Fibroblast of villous mesenchyme (primary cell): ENCODE measurements at places on chromosomes 4 and X. TPM values are rescaled to one million over a fixed set of nuclear protein-coding genes. Genes with fewer than 3 reads are reported as not detected.
A peak's percentile ranks its signal among the peaks of the same experiment; 100 is the strongest.

- no peak for DNase-seq
Measured at GRCh38 chr4:152633118-152633517, 46.7 kb downstream of the TMEM154 start.

- no peak for DNase-seq
Measured at GRCh38 chr4:180430283-180430682, 1812.9 kb upstream of the TENM3 start.

Gene APLN
- total RNA-seq: under 0.01 TPM in 2 replicates

- no peak for DNase-seq
Measured at GRCh38 chr4:126182336-126182735, 867.6 kb downstream of the FAT4 start.

GRCh38 chrX:19024366-19024765, 40.5 kb upstream of the PHKA2 start:
- DNase-seq: no peak

GRCh38 chr4:8383016-8383415, 57.5 kb downstream of the ACOX3 start:
- DNase-seq: no peak

- DNase-seq: no peak
Measured at GRCh38 chr4:74961230-74961629, 28.3 kb downstream of the PARM1 start.

Gene TMEM154
- 8.1 and 11.2 TPM in 2 replicates for total RNA-seq

Gene RIBC1
- total RNA-seq: 0.32 and 0.43 TPM in 2 replicates

Gene CT45A1
- total RNA-seq: not detected in 2 replicates

Gene SERTM2
- total RNA-seq: 0.43 and 1.3 TPM in 2 replicates

DNA sequence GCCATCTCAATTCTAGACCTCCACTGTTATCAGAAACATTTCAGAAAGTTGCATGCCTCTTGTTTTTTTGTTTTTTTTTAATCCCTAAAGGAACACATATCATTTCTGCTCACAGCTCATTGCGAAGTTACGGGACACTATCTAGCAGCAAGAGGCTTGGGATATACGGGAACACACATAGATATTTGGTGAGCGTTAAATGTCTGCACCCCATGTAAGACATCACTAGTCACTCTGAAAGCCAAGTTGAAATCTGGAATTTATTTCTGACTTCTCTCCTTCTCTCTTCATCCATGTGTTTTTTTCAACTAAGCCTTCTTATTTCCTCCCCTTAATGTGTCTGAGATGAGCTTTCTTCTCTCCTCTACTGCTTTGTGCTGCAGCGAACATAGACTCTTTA, 683.7 kb downstream of the PDHA2 start:
- no peak for DNase-seq

Gene HTRA3
- total RNA-seq: 0.86 and 1.3 TPM in 2 replicates

- DNase-seq: no peak
Measured at GRCh38 chr4:82624819-82625218, 63.0 kb upstream of the TMEM150C start.

GRCh38 chr4:184838249-184839074, 12.7 kb upstream of the ACSL1 start:
- DNase-seq: no peak

Gene CXorf49
- not detected in 2 replicates for total RNA-seq

Gene GLRA3
- total RNA-seq: under 0.01 TPM in 1 of 2 replicates, not detected in the other

GRCh38 chr4:165464376-165464775, 85.6 kb downstream of the CPE start:
- DNase-seq: no peak

DNA sequence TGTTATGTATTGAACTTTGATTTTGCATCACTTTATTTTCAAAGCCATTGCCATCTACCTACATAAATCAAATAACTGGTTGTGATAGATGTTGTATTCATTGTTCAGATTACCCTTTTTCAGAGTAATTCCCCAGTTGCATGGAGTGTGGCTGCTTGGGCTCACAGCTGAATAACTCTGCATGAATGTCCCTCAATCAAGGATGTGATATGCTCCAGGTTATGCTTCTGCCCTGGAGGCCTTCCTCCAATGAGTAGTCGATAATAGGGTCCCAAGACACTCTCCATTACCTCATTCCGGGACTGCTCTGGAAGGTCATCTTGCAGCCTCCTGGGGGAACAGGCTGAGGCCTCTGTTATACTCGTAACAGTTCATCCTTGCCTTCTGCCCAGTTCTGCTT, 251.8 kb downstream of the ADGRL3 start:
- DNase-seq: no peak

Gene HELQ
- total RNA-seq: 11.6 and 16.8 TPM in 2 replicates

Gene BRS3
- not detected in 2 replicates for total RNA-seq

Gene PAGE1
- not detected in 2 replicates for total RNA-seq

DNA sequence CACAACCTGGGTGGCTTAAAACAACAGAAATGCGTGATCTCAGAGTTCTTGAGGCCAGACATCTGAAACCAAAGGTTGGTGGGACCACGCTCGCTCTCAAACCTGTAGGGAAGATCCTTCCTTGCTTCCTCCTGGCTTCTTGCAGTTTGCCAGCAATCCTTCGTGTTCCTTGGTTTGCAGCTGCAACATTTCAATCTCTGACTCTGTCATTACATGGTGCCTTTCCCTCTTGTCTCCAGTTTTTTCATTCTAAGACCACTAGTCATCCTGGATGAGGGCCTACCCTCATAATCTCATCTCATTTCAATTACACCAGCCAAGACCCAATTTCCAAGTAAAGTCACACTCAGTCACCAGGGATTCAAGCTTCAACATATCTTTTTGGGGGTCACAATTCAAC, 388.0 kb downstream of the GPM6A start:
- no peak for DNase-seq

- DNase-seq: no peak
Measured at GRCh38 chrX:108640817-108641216, 95.5 kb downstream of the IRS4 start.

- DNase-seq: no peak
Measured at GRCh38 chr4:78331186-78331585, 220.4 kb upstream of the ANXA3 start.

DNA sequence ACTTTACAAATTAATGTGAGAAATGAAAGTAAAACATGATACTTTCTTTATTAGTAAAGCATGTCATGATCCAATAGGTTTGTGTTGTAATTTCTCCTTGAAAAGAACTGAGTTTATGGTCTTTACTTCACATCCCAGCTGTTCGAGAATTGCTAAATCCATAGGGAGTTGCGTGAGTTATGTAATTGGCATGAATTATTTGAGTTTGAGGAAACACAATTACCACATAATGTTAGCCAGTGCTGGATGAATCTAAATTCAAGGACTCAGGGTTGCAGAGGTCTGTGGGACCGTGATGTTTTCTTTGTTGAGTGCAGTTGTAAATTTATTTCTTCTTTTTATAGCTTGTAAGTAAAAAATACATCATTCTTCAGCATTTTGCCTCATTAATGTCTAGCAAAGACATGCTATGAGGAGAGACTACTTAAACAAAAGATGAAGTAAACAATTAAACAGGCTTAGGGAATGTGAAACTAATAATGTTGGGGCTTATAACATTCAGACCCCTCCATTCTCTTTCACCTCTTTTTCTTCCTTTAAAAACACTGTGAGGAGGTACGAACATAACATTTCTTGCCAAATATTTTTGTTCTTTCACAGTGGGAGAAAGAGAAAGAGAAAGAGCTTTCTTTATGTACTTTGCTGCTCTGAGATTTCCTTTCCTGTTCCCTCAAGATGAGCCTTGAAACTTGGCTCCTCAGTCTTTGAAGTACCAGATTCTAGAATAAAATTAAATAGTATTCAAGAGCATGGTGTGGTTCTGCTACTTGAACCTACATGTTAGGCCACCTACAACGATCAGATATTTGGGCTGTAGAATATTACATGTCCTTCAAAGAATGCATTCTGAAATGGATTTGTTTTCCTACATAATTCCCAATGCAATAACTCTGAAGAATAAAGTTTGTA, 159.6 kb upstream of the ANK2 start:
- peak; percentile 88 for DNase-seq

Gene RTL3
- total RNA-seq: under 0.01 and 0.32 TPM in 2 replicates

DNA sequence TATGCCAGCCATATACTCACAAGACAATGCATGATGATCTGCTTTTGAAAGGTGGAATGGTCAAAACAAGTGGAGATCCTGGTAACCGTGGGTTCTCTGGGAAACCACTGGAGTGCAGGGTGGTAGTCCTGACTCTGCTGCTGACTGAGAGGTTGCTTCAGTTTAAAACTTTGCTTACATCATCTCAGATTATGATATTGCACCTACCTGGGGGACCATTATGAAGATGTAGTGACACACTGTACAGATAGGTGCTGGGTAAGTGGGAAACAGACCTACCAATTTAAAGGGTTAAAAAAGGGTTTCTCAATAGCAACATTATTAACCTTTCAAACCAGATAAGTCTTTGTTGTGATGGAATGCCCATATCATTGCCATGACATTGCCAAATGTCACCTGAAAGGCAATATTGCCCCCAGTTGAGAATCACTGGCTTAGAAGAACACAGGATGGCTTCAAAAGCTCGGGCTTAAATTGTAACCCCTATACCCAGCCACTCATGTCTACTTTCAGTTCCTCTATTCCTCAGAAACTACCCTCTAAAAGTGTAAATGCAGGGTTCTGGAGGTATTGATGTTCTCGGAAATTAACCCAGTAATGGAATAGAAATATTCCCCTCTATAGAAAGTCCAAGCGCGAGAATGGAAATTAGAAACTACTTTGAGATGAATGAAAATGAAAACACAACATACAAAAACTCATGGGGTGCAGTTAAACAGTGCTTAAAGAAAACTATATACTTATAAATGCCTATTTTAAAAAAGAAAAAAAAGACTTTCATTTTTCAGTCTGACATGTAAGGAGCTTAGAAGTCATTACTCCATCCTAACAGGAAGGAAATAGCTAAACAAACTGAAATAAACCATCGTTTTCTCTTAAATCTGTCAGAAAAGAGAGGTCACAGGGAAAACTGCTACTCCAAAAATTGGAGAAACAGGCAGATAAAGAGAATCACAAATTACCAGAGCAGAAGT, 65.8 kb downstream of the ARHGEF6 start:
- DNase-seq: no peak

Gene MAGEB17
- total RNA-seq: not detected in 2 replicates

GRCh38 chrX:136658151-136658550, 10.2 kb downstream of the CD40LG start:
- DNase-seq: no peak

DNA sequence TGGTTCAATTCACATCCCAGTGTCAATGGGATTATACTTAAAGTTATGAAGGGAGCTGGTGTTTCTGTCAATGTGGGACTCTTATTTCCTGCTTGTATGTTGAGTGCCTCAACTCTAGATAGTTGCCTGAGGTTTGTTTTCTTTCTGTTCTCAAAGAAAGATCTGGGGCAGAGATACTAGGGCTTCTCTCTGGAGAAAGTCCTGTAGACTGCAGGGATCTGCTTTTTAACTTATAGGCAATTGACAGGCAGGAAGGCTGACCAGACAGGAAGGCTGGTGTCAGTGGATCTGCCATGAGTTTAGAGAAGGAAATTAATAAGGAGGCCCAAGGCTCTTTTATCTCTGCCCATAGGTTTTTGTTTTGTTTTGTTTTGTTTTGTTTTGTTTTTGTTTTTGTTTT, 64.0 kb upstream of the PRKX start:
- no peak for DNase-seq

- DNase-seq: no peak
Measured at GRCh38 chrX:155333544-155334100, 792 bp downstream of the CLIC2 start.

- DNase-seq: peak; percentile 73
Measured at GRCh38 chr4:110087070-110087708, 111.2 kb downstream of the ELOVL6 start.

Gene SSX4B
- total RNA-seq: not detected in 2 replicates

Gene COL4A6
- total RNA-seq: 0.32 and 1.7 TPM in 2 replicates

DNA sequence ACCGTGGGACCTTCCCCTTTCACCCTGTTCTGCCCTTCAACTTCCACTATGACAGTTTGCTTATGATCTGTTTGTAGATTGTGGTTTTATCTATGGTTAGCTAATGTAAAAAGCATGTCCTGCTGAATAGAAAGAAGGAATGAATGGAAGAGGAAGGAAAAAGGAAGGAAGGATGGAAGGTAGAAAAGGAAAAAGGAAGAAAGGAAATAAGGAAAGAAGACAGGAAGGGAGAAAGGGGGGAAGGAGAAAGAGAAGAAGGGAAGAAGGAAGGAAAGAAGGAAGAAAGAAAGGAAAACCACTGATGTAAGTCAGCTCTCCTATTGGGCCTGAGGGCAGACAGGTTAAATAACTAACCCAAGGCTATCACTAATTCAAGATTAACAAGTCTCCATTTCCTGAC, 319.1 kb upstream of the KLF3 start:
- no peak for DNase-seq

Gene AKAP14
- not detected in 2 replicates for total RNA-seq

Gene SSX4
- not detected in 2 replicates for total RNA-seq
